Activated naive CD8-positive, alpha-beta T cell treated with anti-CD3 and anti-CD28 coated beads for 36 hours (primary cell): ENCODE measurements at places on chromosomes 3 and 15.

- DNase-seq = no peak
Observed at GRCh38 chr15:74046275-74046674, 36.1 kb downstream of the GOLGA6A start.

DNA sequence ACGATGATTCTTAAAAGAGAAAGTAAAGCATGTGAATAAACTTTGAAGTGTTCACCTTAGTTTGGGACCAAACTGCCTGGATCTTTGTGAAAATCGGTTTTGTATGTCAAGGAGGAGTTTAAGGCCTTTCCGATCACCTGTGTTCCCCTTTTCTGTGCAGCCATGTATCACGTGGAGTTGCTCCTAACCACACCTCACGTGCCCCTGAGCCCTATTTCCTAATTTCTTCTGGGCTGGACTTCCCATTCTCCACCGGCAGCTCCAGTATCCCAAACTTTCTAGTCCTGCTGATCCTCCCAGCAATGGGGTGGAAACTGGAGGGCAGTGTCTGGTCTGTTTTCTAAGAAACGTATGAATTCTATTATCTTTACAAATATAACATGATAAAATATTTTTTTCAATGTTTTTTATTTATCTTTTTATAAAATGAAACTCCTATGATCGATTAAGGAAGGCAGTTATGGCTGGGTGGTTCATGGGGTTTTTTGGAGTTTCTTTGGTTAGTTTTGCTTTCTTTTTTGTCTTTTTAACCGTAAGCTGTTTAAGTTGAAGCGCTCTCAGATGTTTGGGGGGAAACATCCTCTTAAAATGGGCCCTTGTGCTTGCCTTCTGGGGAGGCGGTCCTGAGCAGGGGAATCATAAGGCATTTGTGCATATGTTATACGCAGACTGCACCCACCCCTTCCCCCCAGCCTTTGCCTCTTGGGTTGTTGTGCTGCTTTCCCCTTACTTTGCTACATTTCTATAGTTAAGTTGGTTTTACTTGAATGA is 43.6 kb upstream of the WWTR1 start:
- no peak for DNase-seq

DNA sequence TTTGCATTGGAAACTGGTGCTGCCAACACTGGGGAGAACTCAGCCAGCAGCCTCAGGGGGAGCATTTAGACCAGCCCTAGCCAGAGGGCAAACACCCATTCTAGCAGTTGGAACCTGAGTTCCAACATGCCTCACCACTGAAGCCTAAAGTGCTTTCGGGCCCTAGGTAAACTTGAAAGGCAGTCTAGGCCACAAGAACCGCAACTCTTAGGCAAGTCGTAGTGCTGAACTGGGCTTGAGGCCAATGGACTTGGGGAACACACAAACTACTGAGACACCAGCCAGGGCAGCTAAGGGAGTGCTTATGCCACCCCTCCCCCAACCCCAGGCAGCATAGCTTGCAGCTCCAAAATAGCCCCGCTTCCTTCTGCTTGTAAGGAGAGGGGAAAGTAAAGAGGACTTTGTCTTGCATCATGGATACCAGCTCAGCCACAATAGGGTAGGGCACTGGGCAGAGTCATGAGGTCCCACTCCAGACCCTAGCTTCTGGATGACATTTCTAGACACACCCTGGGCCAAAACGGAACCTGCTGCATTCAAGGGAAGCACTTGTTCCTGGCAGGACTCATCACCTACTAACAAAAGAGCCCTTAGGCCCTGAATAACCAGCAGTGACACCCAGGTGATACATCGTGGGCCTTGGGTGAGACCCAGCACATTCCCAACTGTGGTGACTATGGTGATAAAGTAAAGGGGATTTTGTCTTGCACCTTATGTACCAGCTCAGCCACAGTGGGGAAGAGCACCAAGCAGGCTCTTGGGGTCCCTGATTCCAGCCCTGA is 37.3 kb upstream of the TEX9 start:
- DNase-seq = no peak

GRCh38 chr3:43923104-43923882 is 232.6 kb downstream of the ABHD5 start:
- no peak for DNase-seq
